ENCODE measurements at places on chromosomes 3 and 15.
A peak's percentile ranks its signal among the peaks of the same experiment; 100 is the strongest.

- peak; percentile 95 for DNase-seq
Measured at GRCh38 chr3:142578329-142579223, at the start of gene ATR. TSS of gene ATR (minus strand) at chr3:142578733. CDS start at chr3:142578704, 29 bp downstream.

- DNase-seq, result no peak
Measured at GRCh38 chr3:15918988-15919387, 121.2 kb upstream of the ANKRD28 start.

GRCh38 chr15:100761290-100761935 is 118.2 kb upstream of the ALDH1A3 start:
- DNase-seq, result no peak

- no peak for DNase-seq
Measured at GRCh38 chr3:107938143-107938542, 152.7 kb downstream of the CD47 start.

DNA sequence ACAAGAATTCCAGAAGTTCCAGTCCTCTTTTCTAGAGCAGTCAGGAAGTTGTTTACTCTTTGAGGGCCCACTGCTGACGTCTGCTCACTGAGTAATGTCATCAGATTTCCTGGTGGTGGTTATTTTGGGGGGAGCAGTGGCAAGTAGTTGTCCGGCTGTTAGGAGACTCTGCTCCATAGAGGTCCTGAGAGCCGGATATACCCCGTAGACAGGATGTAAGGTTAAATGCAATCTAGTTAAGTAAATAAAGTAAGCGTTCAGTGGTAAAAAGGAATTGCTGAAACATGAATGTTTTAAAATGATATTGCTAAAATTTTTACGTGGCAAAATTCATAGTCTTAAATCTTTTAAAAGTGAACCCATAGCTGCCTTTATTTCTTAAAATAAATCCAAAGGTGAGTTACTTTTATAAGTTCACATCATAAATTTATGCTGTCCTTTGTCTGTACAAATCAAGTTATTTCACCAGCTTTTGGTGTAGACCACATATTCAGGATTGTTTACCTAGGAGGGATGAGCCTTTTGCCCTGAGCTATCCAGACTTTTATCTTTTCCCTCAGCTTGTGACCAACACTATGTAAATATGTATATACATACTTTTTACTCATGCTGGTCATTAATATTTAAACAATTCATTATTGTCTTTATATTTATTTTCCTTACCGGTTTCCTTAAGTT is 65.8 kb downstream of the PDE8A start:
- DNase-seq, result no peak

GRCh38 chr3:54217828-54218227 is 95.5 kb downstream of the CACNA2D3 start:
- DNase-seq, result no peak

Data from DMS79 (cell line).